ENCODE measurements at places on chromosomes 2 and 18. TPM values are rescaled to one million over a fixed set of nuclear protein-coding genes. Genes with fewer than 3 reads are reported as not detected.

Gene SH3RF3
- 10.5 TPM for total RNA-seq

Gene NCKAP1
- total RNA-seq, result 203 TPM

Gene DYNAP
- total RNA-seq, result not detected

Gene OSBPL1A
- 181 TPM for total RNA-seq

Gene ADD2
- 177 TPM for total RNA-seq

Gene SP3
- total RNA-seq, result 49.1 TPM

Gene ELP2
- 117 TPM for total RNA-seq

Gene RBM44
- 0.48 TPM for total RNA-seq

Gene TMEM178A
- total RNA-seq, result 84.4 TPM

Gene CSRNP3
- total RNA-seq, result 132 TPM

Gene HK2
- total RNA-seq, result 4.5 TPM

- no peak for DNase-seq
These were observed 1.5 kb downstream of the GALNT1 start for GRCh38 chr18:35582899-35583558.

DNA sequence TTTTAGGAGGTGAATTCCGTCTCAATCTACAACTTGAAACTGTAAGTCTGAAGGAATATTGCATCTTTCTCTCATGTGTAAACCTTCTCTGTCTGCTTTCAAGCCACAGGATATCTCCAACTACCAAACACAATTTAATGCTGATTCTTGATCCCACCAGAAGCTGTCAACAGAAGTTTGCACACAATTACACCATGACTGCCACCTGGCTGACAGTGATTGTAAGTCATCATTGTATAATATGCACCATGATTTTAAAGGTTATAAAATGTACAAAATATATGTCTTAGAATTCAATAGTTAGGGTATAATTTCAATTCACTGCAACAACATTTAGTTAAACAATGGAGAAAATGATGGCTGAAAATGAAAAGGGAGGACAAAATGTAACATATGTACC is 18.4 kb downstream of the PREPL start:
- no peak for DNase-seq

- no peak for DNase-seq
These were observed 21.3 kb upstream of the CHST9 start for GRCh38 chr18:27206411-27206810.

GRCh38 chr2:15559379-15560139 is 1.6 kb downstream of the NBAS start:
- DNase-seq, result no peak

- DNase-seq, result no peak
These were observed 104.3 kb upstream of the ID2 start for GRCh38 chr2:8577573-8577972.

GRCh38 chr2:209005371-209005770 is 418.5 kb upstream of the MAP2 start:
- DNase-seq, result no peak

DNA sequence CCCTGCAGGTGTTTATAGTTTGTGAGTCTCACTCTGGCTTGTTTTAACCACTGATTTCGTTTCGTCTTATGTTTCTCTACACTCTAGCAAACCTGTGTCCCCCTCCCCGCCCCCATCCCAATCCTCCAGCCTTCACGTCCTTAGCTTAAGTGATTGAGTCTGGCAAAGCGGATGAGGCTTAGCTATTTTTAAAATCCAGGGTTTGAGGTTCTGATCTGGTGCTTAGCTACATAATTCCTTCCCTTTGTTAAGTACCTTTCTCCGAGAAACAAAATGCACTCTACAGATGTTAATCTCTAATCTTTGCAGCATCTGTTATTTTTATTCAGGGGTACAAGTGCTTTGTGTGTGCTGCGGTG is 7.8 kb downstream of the AGAP1 start:
- no peak for DNase-seq

GRCh38 chr18:63146828-63147409 is 172.7 kb downstream of the BCL2 start:
- no peak for DNase-seq

DNA sequence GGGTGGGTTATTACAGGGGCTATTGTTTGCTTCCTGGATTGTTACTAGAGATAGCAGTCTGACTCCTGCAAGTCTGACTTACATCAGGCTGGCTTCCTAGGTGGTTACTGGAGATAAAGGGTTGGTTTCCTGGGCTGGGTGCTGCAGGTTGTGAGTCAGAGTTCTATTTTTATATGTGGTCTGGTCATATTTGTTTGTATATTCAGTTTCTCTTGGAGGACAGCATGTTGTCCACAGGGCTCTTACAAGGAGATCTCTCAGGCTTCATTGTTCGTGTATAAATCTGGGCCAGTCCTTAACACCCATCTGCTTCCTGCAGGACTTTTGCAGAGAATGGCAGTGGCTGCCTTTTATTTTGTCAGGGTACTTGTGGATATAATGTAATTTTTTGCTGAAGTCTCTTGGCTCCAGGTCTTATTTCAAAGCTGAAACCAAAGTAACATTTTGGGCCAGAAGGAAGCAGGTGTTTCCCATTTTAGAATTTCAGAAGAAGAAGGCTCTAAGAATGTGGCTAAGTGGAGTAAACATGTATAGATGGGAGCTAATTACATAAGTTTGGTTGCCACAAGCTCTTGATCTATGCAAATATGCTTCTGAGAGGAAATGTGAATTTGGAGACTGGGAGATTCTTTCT is 65.9 kb upstream of the SLC16A14 start:
- no peak for DNase-seq

DNA sequence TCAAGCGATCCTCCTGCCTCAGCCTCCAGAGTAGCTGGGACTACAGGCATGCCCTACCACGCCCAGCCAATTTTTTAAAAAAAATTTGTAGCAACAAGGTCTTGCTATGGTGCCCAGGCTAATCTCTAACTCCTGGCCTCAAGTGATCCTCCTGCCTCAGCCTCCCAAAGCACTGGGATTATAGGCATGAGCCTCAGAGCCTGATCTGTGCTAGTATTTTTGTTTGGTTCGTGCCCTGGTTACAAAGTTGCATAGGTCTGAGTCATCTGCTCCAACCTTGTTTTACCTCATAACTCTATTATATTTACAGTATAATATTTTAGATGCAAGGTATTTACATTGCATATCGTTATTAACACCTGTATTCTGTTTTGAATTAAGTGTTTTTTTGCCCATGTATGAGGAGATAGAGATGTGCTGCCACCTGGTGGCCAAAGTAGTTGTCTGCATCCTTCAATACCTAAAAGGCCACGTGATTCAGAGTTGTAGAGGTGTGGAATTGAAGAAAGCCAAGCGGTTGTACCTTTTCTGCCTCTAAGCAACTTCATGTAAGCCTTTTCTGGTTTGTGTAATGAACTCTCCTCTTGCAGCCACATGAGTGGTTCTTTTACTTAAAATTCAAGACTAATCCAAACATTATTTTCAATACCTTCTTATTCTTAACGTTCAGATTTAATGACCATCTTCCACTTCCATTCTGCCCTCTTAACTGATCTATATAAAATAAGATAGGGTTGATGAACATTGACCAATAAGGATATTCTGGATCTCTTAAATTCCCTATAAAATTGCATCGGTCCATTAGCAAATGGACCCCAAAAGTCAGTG is 19.9 kb upstream of the CABYR start:
- peak; percentile 76 for DNase-seq

DNA sequence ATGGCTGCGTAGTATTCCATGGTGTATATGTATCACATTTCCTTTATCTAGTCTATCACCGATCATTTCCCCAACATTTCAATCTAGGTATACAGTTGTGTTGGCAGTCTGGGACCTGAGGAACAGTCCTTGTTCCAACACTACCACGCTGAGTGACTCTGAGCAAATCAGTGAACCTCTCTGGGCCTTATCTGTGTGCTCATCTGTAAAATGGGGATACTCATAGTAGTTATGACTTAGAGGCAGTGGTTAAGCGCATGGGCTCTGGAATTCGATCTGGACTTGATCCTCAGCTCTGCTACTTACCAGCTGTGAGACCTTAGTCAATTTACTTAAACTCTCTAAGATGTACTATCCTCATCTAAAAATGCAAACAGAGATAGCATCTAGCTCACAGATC is 85.1 kb downstream of the BCL2 start:
- DNase-seq, result no peak

GRCh38 chr2:29920631-29921559 is 491 bp downstream of the ALK start:
- peak; percentile 44 for DNase-seq

DNA sequence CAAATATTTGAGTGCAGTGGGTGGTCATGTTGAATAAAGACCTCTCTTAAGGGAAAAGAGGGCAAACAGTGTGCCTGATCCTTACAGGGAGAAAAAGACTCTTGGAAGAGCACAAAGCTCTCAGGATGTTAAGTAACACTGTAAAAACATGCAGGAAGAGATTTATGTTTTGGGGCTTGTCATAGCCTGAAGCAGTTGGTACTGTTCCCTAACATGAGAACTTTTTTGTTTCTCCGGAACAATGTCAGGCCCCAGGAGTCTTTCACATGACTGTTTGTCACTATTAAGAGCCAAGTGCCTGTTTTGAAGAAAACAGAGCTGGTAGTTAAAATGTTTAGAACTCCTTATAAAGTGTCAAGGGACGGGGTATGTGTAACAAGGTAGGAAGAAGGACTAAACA is 83.7 kb upstream of the B3GNT2 start:
- no peak for DNase-seq

- no peak for DNase-seq
These were observed 92.7 kb downstream of the XRCC5 start for GRCh38 chr2:216201692-216202306.

- DNase-seq, result no peak
These were observed 722.7 kb downstream of the TSN start for GRCh38 chr2:122478117-122478516.

DNA sequence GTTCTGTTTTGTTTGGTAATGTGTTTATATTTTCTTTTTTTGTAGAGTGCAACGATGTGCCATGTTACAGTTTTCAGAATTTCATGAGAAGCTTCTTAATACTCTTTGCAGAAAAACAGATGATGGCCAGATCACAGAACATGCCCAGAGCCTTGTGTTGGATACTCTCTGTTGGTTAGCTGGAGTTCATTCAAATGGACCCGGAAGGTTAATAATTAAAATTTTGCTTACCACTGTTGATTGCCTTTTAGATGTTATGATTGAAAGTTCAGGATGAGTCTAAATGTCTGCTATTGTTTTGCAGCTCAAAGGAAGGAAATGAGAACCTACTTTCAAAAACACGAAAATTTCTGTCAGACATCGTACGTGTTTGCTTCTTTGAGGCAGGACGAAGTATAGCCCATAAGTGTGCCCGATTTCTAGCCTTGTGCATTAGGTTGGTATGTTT is 85.2 kb downstream of the BIRC6 start:
- no peak for DNase-seq

- no peak for DNase-seq
These were observed 28.0 kb downstream of the RNF144A start for GRCh38 chr2:6945087-6945813.

GRCh38 chr2:30421026-30421603 is 25.9 kb upstream of the LCLAT1 start:
- no peak for DNase-seq

GRCh38 chr2:219533930-219534661 is 9.5 kb downstream of the CHPF start:
- DNase-seq, result no peak

- DNase-seq, result no peak
These were observed 708 bp downstream of the AGXT start for GRCh38 chr2:240869109-240869955.

- no peak for DNase-seq
These were observed 18.3 kb upstream of the ANKRD53 start for GRCh38 chr2:70959851-70960832.

- DNase-seq, result no peak
These were observed 5.4 kb downstream of the IMMT start for GRCh38 chr2:86189782-86190416.

Measured in dorsolateral prefrontal cortex (tissue), 122 donors.